Left cardiac atrium (tissue), 4 donors: ENCODE measurements at places on chromosomes 13 and 19. TPM values are rescaled to one million over a fixed set of nuclear protein-coding genes. Genes with fewer than 3 reads are reported as not detected.

- no peak for DNase-seq
Observed at GRCh38 chr19:42402376-42403116, 12.4 kb upstream of the CNFN start.

GRCh38 chr13:28707629-28708427 is 10.9 kb downstream of the SLC46A3 start:
- no peak for DNase-seq

DNA sequence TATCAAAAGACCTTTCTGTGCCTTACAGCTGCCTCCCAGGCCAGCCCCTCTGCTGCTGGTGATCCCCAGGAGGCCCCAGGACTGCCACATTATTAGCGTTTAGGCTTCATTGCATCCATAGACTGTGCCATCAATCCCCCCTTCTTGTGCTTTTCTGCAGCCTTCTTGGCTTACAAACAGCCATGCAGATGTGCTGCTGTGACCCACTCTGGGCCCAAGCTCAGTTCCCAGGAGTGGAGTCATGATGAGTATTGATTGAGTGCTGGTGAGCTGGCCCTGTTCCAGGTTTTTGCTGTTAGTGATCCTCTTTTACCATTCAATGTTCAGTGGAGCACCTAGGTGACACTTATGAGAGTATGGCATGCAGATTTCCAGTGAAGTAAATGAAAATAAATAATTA is 59.9 kb upstream of the SLAIN1 start:
- DNase-seq = no peak

GRCh38 chr19:9057505-9058258 is 29.2 kb upstream of the OR1M1 start:
- DNase-seq = no peak

DNA sequence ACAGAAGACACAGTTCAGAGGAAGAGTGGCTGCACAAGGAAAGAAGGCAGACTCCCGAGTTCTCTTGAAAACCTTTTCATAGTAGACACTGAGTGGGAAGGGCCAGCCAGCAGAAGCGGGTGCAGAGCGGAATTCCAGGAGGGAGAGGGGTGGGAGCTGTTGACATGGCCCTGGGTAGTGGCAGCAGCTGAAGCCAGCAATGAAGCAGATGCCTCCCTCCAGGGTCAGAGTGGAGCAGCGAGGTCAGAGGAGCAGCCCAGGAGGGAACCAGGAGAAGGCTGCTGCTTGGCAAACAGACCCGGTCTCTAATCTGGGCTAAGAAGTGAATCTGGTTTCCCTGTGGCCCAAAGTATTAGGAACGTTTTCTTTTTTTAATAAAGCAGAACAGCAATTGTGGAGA is 73.9 kb upstream of the SPATA13 start:
- DNase-seq = no peak

DNA sequence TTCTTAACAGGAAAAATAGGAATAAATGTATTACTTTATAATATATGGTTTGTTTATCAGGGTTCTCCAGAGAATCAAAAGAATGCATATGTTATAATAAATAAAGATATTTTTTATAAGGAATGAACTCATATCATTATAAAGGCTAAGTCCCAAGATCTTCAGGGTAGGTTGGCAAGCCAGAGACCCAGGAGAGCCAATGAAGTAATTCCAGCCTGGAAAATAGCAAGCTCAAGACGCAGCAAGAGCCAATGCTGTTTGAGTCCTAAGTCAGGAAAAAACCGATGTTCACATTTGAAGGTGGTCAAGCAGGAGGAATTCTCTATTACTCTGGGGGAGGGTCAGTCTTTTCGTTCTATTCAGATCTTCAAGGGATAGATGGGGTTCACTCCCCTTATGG is 490.0 kb downstream of the PCDH20 start:
- DNase-seq = no peak

DNA sequence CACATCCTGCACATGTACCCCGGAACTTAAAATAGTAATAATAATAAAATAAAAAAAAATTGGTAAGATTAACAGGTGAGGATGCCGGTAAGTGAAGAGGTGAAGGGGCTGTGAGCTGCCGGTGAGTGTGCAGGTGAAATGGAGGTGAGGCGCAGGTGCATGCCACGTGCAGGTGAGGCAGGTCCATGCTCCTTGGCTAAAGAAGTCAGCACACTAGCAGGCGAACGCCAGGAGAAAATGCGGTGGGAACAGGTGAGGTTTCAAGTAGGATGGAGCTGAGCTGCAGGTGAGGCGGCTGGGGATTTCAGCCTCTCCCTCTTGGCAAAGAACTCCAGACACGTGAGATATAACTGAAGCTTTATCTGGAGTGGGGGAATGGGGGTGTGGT is 7.5 kb upstream of the TNFSF14 start:
- DNase-seq = no peak

DNA sequence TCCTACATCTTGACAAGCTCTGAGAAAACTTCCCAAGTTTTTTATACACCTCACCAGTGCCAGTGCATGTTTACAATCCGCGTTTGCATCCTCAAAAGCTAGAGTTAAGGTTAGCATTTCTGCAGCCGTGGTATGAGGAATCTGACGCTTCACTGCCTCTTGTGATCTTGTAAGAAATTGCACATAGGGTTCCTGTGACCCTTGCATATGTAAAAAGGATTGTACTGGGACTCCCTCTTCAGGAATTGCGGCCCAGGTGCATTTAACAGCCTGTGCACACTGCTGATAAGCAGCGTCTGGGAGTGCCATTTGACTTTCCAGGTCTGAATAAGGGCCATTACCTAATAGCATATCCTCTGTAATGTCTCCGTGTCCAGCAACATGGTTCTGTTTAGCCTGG is 15.3 kb downstream of the FPR3 start:
- DNase-seq = peak; percentile 39

Gene ODAD3
- total RNA-seq = 0.68 TPM

Gene TMEM38A
- 20.2 TPM for total RNA-seq

Gene UNC13A
- total RNA-seq = 0.16 TPM

Gene UBL5
- 466 TPM for total RNA-seq

Gene U2AF1L4
- total RNA-seq = 17.7 TPM

Gene ADPRHL1
- 245 TPM for total RNA-seq

Gene CBY2
- not detected for total RNA-seq

Gene ZNF534
- 0.31 TPM for total RNA-seq
